ENCODE measurements at places on chromosomes 13 and 19.

GRCh38 chr19:15614507-15615379 is at the start of gene CYP4F8:
CYP4F8 (plus strand) TSS chr19:15615218; CDS start chr19:15615617, 399 bp downstream.
- no peak for DNase-seq

DNA sequence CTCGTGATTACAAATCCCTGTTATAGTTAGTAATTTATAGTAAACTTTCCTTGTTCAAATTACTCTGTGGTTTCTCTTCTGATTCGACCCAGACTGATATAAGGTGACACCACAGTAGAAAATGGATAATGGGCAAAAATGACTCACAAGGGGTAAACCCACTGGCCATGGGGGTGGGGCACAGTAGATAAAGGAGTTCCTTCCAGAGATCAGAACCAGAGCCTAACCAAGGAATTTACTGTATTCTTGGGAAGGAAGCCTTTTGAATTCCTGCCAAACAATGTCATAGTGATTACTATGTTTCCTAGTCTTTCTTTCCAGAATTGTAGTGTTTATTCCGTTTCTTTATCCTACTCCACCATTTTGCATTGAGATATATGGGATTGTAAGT is 21.9 kb downstream of the MIR17HG start:
- DNase-seq: peak; percentile 65

GRCh38 chr13:62377838-62378237 is 962.2 kb upstream of the PCDH20 start:
- no peak for DNase-seq

GRCh38 chr13:31049833-31050232 is 111.9 kb downstream of the HSPH1 start:
- no peak for DNase-seq

DNA sequence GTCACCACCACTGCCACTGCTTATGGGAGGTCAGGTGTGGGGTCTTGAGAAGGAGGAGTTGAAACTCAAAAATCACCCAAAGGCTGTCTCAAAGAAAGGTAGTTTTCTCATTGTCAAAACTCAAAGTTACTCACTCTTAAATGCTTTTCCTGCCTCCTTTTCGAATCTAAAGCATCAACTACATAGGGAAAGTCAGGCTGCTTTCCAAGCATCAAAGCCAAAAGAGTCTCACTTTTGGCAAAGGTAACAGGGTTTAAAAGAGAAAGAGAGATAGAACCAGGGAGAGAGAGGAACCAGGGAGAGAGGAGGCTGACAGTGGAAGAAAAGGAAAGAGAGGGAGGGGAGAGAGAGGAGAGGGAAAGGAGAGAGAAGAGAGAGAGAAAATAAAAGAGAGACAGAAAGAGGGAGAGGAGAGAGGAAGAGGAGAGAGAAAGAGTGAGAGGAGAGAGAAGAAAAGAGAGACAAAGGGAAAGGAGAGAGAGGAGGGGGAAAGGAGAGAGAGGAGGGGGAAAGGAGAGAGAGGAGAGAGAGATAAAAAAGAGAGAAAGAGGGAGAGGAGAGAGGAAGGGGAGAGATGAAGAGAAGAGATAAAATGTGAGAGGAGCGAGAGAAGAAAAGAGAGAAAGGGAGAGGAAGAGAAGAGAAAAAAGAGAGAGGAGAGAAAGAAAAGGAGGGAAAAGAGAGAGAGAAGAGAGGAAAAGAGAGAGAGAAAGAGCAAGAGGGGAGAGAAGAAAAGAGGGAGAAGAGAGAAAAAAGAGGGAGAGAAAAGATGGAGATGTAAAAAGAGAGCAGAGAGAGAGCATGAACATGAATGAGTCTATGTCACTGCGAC is 262.0 kb upstream of the TSHZ3 start:
- DNase-seq: no peak

DNA sequence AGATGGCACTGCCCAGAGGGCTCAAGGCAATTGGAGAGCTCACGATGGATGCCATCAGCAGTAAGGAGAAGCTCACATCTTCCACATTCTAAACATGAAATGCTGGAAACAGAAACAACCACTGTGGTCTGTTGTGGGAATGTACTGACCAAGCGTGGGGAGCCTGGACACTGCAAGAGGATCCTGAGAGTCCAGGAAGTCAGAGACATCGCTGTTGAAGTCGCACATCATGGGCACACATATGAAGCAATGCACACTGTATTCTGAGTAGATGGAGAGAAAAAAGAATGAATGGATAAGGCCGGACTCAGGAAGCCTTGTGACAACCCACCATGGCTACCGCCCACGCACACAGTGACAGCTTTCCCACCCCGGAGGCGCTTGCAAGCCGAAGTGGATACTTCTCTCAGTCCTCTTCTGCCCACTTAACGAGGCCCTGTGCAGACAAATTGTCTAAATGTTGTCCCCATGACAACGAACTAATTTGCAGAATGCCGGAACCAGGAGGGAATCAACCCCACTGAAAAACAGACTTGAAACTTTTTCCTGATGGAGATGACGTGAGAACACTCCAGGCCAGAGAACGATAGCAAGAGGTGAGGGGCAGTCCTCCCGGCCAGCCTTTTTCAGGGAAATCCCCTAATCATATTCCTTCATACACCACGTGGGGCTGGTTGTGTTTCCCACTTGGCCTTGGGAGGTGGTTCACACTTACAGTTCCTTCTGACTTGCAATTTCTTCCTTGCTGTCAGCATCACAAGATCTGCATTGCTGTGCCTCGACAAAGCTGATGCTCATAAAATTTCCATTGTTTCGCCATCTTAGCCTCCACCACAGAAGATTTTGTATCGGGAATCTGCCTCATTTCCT is 109.6 kb upstream of the SERP2 start:
- DNase-seq: no peak

DNA sequence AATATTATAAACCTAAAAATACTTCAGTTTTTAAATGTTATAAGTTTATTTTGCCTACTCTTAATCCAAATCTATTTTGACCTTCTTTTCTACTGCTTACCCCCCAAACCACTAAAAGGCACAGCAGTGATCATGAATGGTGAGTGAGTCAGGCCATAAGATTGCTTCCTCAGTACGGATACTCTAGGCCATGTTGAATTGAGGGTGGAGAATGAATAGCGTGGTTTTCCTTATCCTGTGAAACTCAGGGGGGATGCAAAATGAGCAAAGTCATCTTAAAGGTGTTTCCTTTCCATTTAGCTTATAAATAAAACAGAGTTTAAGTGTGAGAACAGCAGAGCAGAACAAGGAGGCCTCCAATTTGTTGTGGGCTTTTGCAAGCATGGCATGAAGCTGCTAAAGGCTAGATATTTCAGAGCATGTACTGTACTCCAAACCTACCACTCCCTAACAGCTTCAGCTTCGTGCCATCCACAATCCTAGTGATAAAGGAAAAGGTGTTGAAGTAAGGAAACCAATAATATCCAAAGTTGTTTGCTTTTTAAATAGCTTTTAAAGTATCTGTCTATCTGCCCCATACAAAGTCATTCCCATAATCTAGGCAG is 25.0 kb downstream of the SERPINE3 start:
- peak; percentile 77 for DNase-seq

DNA sequence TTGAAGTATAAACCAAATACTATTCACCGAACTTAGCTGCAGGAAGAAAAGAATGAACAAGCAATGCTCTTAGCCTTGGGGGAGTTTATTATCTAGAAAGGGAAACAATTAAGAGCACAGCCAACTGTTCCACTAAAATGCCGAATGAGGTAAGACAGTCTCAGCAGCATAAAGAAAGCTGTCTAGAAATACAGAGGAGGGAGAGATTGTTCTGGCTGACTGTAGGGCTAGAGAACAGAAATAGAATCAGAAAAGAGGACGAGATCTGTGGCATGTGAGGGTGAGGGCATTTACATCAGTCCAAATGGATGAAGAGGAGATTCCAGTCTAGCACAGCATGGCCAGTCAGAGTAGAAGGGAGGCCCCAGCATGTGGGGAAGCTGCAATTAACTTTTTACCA is 56.8 kb upstream of the TNFRSF19 start:
- no peak for DNase-seq

GRCh38 chr19:14383661-14384555 is 2.7 kb downstream of the ADGRE5 start:
- peak; percentile 75 for DNase-seq

- no peak for DNase-seq
These were observed 28.6 kb upstream of the NDUFS7 start for GRCh38 chr19:1354970-1355567.

DNA sequence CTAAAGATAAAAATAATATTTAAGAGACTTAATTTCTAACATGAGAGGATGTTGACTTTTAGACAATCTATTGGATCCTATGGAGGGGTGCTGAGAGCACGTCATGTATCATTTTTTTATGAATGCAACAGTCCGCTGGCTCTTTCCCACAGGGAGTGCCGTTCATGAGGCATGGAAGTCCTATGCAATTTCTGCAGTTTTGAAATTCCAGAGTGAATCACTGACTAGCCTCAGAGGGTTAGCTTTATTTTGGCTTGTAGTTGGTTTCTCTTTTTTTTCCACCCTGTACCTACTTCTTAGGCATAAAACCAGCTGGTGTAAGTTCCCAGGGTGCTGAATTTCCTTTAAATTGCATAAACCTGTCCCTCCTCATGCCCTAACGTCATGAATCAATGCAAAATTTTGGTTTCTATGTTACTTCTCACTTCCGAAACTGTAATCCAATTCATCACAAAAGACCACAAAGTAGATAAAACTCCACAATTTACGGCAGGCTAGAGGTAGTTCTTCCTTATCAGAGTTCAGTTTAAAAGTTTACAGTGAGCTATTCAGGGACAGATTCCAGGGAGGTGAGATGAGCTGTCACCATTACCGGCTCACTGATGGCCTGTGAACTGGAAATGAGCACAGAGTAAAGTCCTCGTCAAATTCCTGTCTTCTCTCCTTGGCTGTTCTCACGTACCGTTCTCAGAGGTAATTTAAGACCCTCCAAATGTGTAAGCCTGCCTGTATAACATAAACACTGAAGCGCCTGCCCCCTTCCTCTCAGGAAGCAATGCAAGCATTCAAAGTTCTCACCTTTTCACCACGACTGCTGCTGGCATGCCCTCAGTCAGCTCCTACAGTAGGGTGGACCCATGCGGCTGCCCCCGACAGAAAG is 216.6 kb upstream of the SLC10A2 start:
- peak; percentile 74 for DNase-seq

GRCh38 chr19:29320086-29320485 is 107.1 kb upstream of the UQCRFS1 start:
- no peak for DNase-seq

DNA sequence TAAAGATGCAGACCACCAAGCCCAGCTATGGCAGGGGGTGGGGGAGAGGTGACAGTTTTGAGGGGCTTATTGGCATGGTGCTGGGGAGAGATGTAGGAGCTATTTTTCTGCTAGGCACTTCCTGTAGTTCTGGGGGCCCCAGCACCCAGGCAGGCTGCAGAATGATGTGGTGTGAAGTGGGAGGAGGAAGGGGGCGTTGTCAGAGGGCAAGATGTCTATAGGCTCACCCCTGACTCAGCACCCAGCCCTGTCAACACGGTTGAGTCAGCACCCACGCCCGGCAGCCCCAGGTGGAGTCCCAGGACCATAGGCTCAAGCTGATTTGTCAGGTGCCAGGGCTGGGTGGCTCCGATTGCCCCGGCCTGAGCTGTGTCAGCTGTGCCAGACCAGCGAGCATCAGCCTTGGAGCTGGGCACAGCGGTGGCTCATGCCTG is 5.8 kb downstream of the KLF2 start:
- DNase-seq: peak; percentile 86

GRCh38 chr19:39381910-39382611 is 8.8 kb downstream of the PAF1 start:
- peak; percentile 30 for DNase-seq

DNA sequence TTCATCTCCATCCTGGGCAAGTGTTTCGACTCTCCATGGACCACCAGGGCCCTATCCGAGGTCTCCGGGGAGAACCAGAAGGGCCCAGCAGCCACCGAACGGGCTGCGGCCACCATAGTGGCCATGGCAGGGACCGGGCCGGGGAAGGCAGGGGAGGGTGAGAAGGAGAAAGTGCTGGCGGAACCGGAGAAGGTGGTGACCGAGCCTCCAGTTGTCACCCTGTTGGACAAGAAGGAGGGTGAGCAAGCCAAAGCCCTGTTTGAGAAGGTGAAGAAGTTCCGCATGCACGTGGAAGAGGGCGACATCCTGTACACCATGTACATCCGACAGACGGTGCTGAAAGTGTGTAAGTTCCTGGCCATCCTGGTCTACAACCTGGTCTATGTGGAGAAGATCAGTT is 4.7 kb upstream of the MAP2K7 start:
- no peak for DNase-seq

GRCh38 chr13:24129914-24130774 is 30.4 kb upstream of the SPATA13 start:
- DNase-seq: no peak

GRCh38 chr13:42885325-42885724 is 103.9 kb downstream of the FAM216B start:
- no peak for DNase-seq

- DNase-seq: no peak
These were observed 5.8 kb upstream of the PAK4 start for GRCh38 chr19:39119830-39120229.

- no peak for DNase-seq
These were observed 232.6 kb downstream of the TEX29 start for GRCh38 chr13:111552891-111553655.

- no peak for DNase-seq
These were observed 30.7 kb upstream of the ZFP82 start for GRCh38 chr19:36449059-36449670.

DNA sequence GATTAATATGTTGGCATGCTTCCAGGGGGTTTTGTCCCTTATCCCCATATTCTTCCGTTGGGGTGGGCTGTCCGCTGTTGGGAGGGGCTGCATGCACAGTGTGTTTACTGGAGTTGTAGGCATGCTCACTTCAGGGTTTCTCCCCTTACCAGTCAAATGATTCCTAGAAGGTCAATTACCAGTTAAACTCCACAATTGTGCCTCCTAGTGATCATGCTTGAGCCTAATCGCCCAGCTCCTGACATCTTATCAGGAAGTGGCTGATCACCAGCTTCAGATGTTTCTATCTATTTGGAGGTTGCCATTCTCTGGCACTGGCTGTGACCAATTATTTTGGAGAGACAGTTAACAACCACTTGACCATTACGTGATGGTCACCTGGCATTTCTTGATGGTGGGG is 1090.0 kb downstream of the SLITRK5 start:
- DNase-seq: no peak

GRCh38 chr19:38975214-38975860 is at the start of gene FBXO17:
FBXO17 (minus strand) TSS chr19:38975742; CDS start chr19:38950319, 25,423 bp downstream.
- DNase-seq: peak; percentile 68

- DNase-seq: peak; percentile 91
These were observed 213.4 kb downstream of the TSHZ3 start for GRCh38 chr19:31135841-31136240.

GRCh38 chr19:46674416-46675178 is 13.6 kb upstream of the DACT3 start:
- peak; percentile 29 for DNase-seq

GRCh38 chr19:48608798-48609263 is 2.3 kb downstream of the SPACA4 start:
- peak; percentile 62 for DNase-seq

- no peak for DNase-seq
These were observed 15.4 kb downstream of the ZNF570 start for GRCh38 chr19:37484406-37485168.

GRCh38 chr13:24292481-24292880 is 16.9 kb upstream of the C1QTNF9 start:
- DNase-seq: no peak

GRCh38 chr13:111443981-111444380 is 123.5 kb downstream of the TEX29 start:
- no peak for DNase-seq

- no peak for DNase-seq
These were observed 28.8 kb upstream of the LRCH1 start for GRCh38 chr13:46523972-46524752.

Measured in EH (cell line).